ENCODE measurements at places on chromosomes 6 and 20.

DNA sequence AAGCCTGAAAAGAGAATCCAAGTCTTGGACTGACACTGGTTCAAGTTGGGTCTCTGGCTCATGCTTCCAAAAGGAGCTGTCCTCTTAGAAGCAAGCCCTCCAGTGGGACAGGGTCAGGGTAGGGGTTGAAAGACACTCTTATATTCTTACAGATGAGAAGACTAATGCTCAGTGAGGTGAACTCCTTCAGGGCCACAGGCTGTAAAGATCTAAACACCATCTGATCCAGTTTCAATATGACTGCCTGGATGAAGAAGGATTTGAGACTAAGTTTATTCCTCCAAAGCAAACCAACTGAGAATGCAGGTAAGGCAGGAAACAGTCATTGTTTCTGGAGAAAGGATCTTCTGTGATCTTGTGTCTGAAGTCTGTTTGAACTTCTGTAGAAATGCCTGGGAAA lies 99.0 kb upstream of the TAB2 start:
- no peak for DNase-seq

DNA sequence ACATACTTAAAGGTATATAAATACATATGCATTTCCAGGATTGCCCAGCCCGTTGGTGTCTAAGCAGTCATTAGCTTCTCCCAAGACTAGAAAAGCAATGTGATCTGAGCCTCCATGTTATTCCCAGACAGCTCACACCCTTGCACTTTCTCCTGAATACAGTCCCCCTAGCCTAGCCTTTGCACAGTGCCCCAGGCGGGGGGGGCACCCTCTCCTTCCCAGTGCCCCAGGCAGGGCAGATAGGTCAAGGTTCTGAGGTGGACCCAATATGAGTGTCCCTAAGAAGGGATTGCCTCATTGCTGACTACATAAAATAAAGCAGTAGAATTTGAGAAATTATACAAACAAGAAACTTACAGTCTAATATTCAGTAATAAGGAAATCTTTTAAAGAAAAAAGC lies 15.4 kb upstream of the GNRH2 start:
- DNase-seq: no peak

- DNase-seq: no peak
These were observed 42.8 kb downstream of the KIAA0319 start for GRCh38 chr6:24603241-24603640.

GRCh38 chr6:117561128-117561527 lies 41.2 kb downstream of the GOPC start:
- DNase-seq: no peak

GRCh38 chr20:19024296-19025035 lies 188.0 kb upstream of the SLC24A3 start:
- peak; percentile 19 for DNase-seq

- DNase-seq: no peak
These were observed 6.1 kb downstream of the FBXO5 start for GRCh38 chr6:152976749-152977148.

GRCh38 chr6:158640519-158640918 lies 4.0 kb downstream of the DYNLT1 start:
- DNase-seq: no peak

DNA sequence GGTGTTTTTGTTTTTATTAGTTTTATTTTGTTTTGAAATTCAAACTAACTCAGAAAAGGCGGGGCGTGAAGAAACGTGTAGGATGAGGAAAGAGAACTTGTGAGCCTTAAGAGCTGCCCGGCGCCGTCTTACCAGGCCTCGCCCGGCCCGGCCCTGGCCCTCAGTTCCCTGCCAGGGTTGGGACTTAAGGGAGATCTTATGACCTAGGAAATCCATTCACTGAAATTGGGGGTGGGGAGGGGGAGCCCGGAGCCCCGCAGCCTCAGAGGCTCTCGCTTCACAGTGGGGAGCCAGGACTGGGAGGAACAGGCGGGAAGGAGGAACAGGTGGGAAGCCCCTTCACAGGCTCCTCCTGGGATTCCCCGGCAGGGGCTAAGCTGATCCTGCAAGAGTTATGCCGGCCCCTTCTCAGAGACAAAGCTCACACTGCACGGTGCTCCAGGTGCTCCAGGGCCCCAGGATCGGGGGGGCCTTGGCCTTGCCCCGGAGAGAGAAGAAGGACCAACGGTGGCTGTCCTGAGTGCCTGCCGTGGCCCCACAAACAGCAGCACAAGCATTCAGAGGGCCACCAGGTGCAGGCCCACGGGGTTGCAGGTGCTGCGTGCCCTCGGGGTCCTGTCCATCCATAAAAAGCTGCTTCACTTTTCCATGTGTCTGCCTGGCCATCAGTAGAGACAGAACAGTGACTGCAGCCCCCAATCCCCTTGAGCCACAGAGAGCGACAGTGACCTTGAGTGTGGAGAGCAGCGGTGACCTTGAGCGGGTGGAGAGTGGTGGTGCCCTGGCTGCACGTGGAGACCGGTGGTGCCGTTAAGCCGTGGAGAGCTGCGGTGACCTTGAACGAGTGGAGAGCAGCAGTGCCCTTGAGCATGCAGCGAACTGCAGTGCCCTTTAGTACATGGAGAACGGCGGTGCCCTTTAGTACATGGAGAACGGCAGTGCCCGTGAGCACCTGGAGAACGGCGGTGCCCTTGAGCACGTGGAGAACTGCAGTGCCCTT lies 152.7 kb downstream of the DLL1 start:
- DNase-seq: no peak

DNA sequence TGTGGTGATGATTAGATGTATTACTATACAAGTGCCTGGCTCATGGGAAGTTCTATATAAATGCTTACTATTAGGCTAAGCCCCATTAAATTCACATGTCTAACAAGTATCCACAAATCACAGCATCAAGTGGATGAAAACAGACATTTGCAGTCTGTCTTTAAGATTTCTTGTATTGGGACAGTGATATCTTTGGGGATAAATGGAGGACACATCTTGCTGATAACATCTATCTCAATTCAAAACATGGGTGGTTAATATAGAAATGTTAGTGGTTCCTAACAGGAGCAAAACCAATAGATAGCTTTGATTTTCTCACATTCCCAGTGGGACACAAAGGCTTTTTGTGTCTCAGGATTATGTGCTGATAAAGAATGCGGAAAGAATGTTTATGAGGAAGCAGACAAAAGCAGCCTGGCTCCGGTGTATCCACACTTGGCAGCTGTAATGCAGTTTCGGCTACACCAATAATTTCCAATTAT lies 29.3 kb downstream of the PTPRK start:
- DNase-seq: no peak

DNA sequence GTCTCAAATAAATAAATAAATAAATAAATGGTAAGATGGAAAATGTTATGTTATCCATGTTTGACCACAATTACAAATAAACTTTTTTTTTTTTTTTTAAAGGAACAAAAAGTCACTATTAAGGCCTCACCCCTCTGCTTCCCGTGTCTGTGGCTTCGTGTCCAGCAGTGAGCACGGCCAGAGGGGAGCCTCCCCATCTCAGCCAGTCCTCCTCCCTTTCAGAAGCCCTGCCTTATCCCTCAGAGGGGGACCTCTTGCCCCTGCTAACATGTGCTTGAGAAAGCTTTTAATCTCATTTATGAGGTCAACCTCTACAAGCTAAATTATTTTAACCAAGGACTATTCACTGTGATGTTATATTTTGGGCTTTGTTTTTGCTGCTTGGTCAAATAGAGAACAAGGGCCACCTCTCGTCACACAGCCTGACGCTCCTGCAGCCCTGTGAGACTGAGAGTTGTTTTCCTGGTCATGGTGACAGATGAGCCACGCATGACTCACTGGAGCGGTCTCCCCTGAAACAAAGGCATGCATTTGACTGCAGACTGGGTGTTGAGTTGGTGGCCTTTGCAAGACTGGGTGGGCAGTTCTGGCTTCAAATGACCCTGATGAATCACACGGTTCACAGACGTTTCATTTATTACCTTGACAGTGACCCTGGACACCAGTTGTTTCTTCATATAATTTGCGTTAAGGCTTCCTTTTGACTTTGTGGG lies 131.8 kb downstream of the TIAM2 start:
- DNase-seq: no peak

DNA sequence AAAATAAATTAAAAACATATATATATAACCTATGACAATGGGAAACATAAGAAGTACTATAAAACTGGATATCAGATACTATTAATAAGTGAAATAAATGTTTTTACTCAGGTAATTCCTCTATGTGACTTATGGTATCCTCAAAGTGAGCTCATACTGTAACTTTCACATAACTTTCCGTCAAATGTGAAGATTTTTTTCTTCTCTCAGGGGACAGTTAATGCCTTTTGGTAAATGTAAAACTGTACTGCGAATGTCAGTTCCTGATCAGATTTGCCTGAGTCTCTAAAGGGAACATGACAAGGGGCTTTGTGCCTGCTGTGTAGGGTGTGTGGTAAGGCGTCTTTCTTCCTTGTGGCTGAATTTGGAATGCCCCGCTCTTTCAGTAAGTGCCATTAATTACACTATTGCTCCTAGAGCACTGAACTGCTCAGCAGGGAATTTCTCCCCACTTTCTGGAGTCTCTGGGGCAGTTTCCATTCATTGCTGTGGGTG lies 271.8 kb downstream of the PRL start:
- DNase-seq: no peak

DNA sequence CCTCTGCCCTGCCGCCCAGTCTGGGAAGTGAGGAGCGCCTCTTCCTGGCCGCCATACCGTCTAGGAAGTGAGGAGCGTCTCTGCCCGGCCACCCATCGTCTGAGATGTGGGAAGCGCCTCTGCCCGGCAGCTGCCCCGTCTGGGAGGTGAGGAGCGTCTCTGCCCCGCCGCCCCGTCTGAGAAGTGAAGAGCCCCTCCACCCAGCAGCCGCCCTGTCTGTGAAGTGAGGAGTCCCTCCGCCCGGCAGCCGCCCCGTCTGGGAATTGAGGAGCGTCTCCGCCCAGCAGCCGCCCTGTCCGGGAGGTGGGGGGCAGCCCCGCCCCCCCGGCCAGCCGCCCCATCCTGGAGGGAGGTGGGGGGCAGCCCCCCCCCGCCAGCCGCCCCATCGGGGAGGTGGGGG lies 27.8 kb downstream of the SNHG17 start:
- no peak for DNase-seq

DNA sequence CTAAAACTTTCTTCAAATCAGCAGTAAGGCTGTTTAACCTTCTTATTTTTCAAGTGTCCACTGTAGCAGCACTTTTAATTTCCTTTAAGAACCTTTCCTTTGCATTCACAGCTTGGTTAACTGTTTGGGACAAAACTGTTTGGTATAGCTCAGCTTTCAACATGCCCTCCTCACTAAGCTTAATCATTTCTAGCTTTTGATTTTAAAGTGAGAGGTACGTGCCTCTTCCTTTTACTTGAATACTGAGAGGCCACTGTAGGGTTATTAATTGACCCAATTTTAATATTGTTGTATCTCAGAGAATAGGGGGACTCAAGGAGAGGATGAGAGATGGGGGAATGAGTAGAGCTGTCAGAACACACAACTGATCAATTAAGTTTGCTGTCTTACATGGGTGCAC lies 129.5 kb upstream of the MMS22L start:
- no peak for DNase-seq

DNA sequence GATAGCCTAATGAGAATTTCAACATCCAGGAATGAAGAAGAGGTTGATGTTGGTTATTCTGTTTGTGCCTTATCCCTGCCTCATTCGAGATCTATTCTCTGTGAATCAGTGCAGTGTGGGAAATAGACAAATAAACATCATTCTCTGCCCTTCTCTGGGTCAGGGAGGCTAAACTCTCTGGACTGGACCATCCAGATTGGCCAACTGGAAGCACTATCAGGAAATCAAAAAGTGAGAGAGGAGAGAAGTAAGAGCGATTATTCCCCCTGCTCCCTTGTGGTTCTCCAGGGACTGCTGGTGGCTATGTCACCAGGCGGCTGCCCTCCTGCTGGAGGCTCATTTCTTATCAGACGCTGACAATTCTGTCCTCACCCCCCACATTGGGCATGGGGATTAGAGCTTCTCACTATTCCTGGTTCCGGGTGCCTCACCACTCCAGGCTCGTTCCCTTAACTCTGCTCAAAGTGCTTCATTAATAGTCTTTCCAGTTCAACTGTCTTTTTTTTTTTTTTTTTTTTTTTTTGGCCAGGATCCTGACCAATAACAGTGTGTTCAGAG lies 201.7 kb upstream of the RREB1 start:
- DNase-seq: no peak

- DNase-seq: no peak
These were observed 173.1 kb downstream of the EYA2 start for GRCh38 chr20:47067776-47068175.

- DNase-seq: no peak
These were observed 14.1 kb upstream of the TENT5A start for GRCh38 chr6:81766482-81767069.

GRCh38 chr20:54131675-54132611 lies 41.8 kb downstream of the CYP24A1 start:
- no peak for DNase-seq

DNA sequence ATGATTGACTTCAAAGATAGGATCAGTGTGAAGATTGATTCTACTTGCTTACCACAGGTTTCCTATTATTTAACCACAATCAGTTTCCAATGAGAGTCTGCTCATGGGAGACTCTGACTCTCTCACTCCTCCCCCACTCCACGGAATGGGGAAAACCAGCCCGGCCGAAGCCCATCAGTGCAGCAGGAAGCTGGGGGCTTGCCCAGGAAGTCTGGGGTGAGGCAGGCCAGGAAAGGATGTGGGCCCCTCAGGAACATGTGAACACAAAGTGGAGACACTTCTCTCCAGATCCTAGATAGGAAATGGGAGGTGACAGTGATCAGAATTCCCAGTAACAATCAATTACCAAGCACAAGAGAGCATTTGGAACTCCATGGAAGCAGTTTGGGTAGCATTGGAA lies 144.2 kb downstream of the TTLL2 start:
- no peak for DNase-seq

GRCh38 chr6:30781395-30781742 lies 37.0 kb upstream of the IER3 start:
- DNase-seq: no peak

- no peak for DNase-seq
These were observed 9.0 kb upstream of the BHLHE23 start for GRCh38 chr20:63015662-63016361.

- no peak for DNase-seq
These were observed 22.1 kb upstream of the ADGRF1 start for GRCh38 chr6:47064274-47064673.

GRCh38 chr20:61930776-61931475 lies 134.8 kb downstream of the TAF4 start:
- no peak for DNase-seq

GRCh38 chr20:37336369-37337207 lies 9.4 kb upstream of the SRC start:
- DNase-seq: no peak

DNA sequence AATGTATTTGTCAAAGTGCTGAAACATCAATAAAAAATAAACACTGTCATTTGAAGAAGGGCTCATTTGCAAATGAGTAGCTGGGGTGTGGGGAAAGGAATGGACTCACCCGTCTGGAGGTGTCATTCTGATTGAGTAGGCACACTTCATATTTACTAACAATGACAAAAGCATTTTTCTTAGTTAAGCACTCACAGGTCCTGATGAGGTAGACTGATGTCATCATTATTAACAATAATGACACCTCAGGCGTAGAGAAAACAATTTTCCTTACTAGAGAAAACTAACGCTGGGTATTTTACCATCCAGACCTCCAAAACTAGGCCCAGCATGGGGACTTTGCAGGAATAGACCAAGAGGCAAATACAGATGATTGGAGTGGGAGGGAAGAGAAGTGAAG lies 76.0 kb downstream of the UNC5CL start:
- DNase-seq: no peak

All from NCI-H510A (cell line).